ENCODE measurements at places on chromosomes 12 and 14.

DNA sequence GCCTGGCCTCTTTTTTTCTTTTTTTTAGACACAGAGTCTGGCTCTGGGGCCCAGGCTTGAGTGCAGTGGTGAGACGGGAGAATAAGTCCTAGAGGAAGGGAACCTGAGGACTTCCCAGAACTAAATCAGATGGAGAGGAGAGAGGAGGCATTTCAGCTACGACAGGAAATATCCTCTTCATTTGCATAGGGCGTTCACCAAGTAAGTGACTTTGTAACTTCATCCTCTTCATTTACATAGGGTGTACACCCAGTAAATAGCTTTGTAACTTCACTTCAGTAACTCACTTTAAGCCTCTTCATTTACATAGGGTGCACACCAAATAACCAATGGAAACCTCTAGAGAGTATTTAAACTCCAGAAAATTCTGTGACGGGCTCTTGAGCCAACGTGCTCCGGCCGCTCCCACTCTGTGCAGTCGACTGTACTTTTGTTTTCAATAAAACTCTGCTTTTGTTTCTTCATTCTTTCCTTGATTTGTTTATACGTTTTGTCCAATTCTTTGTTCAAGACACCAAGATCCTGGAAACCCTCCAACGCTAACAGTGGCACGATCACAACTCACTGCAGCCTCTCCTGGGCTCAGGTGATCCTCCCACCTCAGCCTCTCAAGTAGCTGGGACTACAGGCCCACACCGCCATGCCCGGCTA is 21.4 kb upstream of the ANKRD9 start:
- peak; percentile 76 for DNase-seq

DNA sequence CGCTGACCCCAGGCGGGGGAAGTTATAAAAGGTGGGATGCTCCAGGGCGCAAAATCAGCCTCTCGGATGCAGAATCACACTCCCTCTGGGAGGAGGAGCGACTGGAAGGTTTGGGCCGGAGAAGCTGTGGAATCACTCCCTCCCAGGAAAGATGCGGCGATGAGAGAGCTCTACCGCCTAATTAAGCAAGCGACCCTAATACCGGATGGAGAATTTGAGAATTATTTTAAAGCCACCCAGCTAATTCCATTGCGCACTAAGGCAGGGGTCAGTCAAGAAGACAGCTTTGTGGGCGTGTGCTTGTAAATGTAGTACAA is 1.9 kb downstream of the COL2A1 start:
- DNase-seq: no peak

DNA sequence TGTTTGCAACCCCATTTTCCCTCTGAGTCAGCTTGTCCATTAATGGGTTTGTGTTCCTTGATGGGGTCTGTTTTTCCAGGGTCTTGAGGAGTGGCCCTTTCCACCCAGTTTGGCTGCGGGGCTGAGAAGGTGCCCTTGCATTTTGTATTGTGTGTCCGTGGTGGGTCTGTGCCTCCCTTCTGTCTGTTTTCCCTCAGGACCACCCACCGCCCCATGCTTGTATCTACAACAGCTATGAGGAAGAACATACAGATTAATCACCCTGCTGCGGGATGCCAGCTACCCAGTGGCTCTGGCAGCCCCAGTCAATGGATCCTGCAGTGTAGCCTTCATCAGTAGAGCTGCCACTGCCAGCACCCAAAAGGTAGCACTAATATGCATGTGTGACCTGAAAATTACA is 235.7 kb downstream of the CACNA1C start:
- no peak for DNase-seq

GRCh38 chr12:116455540-116456329 is 103.4 kb upstream of the MAP1LC3B2 start:
- peak; percentile 0 for DNase-seq

- DNase-seq: peak; percentile 54
These were observed 15.6 kb downstream of the BAG5 start for GRCh38 chr14:103546652-103547454.

- DNase-seq: peak; percentile 70
These were observed 52.4 kb upstream of the EIF5 start for GRCh38 chr14:103281496-103282231.

- no peak for DNase-seq
These were observed 7.8 kb downstream of the LRRK2 start for GRCh38 chr12:40232602-40233001.
